ENCODE measurements at places on chromosomes 4 and X.

DNA sequence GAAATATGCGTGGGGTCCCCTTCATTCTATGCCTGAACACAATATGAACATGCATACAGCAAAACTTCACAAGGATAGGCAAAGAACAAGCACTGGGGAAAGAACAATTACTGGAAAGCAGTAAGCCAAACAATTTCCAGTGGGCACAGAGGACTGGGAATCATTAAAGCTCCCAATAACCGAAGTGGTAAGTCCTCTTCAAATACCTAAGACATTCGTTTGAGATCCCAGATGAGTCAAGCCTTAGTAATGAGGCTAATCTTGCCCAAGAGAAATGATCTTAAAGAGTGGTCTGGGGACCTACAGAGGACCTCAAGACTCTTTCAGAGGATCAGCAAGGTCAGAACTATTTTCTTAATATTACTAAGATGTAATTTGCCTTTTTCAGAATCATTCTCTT is 28.6 kb downstream of the ANAPC10 start:
- no peak for DNase-seq

GRCh38 chr4:141248029-141248428 is 27.3 kb downstream of the ZNF330 start:
- DNase-seq, result no peak

DNA sequence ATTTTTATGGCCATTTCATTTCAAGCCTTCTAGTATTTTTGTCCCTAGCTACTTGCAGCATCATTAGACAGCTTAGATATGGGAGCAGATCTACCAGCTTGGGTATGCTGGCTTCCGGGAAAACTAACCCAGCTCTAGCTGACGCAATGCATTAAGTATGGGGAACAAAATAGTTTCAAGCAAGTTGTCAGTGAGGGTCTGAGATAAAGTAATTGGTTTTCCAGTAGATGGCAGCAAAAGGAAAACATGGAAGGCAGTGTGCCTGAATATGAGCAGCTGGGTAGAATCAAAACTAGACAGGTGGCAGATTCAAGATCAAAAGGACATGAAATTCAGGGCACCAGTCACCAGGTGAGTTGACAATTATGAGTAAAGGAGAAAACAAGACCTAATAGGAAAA is 340.9 kb upstream of the CTSO start:
- no peak for DNase-seq

- DNase-seq, result no peak
Measured at GRCh38 chr4:128930051-128930450, 120.6 kb downstream of the JADE1 start.

GRCh38 chr4:70935038-70935695 is 33.0 kb downstream of the MOB1B start:
- DNase-seq, result no peak

DNA sequence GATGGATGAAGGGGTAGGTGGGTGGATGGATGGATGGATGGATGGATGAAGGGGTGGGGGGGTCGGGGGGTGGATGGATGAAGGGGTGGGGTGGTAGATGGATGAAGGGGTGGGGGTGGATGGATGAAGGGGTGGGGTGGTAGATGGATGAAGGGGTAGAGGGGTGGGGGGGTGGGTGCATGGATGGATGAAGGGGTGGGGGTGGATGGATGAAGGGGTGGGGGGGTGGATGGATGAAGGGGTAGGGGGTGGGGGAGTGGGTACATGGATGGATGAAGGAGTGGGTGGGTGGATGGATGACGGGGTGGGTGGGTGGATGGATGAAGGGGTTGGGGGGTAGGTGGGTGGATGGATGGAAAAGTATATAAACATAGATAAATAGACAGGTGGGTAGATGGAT is 74.2 kb downstream of the PRKX start:
- DNase-seq, result no peak

DNA sequence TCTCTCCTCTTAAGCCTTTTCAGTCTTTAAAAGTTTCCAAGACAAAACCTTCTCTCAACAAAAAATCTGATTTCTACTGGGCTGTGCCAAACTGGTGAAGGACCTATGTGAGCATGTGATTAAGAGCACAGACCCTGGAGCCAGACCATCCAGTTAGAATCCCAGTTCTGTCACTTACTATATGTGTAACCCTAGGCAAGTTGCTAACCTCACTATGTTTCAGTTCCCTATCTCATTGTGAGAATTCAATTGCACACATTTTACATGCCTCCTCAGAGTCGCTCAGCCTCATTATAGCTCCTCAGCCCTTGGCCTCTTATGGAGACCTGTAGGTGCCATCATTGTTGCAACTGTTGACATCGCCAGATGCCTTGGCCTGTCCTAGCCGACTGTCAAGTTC is 54.1 kb upstream of the VEGFD start:
- no peak for DNase-seq

DNA sequence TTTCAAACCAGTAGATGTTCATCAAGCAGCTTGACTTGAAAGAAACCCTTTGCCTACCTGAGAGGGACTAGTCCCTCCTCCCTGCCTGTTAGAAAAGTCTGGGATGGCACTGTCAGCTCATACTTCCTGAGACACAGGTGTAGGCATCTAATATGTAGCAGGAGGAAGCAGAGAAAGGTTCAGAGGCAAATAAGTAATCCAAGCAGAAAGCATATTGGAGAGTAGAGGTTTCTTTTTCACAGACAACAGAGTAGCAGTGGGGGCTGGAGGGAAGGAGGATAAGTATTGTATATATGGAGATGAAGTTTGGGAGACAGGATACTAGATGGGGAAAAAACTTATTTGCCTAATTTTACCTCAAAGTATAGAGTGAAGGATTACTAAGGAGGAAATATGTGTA is 81.5 kb downstream of the FNIP2 start:
- no peak for DNase-seq

GRCh38 chr4:124862261-124862660 is 149.7 kb upstream of the ANKRD50 start:
- DNase-seq, result no peak

DNA sequence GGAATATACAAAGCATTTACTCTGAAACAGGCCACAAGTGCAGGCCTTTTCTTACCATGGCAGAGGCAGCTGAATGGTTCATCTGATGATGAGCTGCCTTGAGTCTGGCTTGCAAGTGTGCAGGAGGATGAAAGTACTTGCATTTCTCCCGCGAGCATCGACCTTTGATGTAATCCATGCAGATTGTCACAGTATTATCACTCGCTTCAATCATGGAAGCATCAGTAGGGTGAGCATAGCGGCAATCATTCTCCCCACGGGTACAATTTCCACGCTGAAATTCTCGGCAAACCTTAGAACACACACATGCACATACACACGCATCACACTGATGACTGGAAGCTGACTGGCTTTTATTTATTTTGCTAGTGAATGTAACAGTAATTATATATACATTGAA is 98.0 kb downstream of the MBNL3 start:
- no peak for DNase-seq

GRCh38 chr4:69563424-69563823 is 67.7 kb upstream of the UGT2B4 start:
- no peak for DNase-seq

DNA sequence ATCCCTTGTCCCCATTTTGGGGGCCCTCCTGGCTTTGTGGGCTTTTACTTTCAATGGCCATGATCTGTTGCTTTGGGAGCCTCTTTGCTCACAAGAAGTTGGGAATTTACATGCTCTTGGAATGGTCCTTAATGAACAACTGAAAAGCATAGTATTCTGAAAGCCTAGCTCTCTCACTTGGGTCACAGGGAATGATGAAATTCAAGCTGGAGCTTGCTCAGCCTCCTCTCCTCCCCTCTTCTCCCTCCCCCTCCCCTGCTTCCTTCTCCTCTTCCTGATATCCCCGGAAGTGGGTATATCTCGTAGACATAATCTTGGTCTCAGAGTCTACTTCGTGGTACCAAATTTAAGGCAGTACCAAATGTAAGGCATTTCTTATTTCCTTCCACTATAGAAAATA is 400.6 kb upstream of the NR3C2 start:
- no peak for DNase-seq

DNA sequence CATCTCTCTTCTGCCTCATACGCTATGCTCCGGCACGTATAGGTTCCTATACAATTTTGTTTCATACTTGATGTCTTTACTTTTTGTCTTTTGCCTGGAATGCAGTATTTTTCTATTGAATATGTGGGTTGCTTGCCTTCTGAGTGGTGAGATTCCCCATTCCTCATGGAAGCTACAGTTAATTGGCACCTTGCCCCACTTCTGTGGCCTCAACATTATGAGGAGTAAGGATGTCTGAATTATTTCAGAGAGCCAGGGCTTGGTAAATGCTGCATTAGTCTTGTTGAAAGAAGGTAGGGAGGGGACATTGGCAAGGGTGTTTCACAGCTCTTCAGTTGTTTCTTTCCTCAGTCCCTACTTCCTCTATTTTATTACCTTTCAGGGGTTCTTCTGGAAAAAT is 23.0 kb downstream of the CDKL5 start:
- no peak for DNase-seq

DNA sequence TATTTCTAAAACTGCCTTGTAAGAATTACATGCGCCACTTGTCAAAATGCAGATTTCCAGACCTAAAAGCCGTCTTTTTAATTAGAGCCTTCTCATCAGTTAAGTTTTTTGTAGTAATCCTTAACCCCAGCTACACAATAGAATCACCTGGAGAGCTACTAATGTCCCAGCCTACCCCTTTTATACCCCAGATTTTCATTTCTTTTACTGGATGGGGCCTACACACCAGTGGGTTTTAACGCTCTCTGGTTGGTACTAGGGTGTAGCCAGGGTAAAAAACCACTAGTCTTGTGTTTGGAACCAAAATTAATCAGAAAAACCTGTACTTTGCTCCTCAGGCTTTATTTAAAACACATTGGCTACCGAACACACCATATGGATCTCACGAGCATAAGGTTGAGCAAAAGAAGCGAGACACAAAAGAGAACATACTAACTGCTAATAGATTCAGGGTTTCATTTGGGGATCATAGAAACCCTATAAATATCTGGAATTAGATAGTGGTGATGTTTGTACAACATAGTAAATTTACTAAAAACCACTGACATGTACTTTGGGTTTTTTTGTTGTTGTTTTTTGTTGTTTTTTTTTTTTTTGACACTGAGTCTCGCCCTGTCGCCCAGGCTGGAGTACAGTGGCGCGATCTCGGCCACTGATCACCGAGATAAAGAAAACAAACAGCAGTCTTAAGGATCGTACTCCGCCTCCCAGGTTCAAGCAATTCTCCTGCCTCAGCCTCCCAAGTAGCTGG is 30.6 kb downstream of the BBS12 start:
- DNase-seq, result no peak

- DNase-seq, result no peak
Measured at GRCh38 chr4:121226362-121226761, 62.2 kb upstream of the TNIP3 start.

- DNase-seq, result no peak
Measured at GRCh38 chr4:610411-611261, 14.7 kb upstream of the PDE6B start.

GRCh38 chrX:67523932-67524331 is 19.9 kb upstream of the AR start:
- DNase-seq, result no peak

DNA sequence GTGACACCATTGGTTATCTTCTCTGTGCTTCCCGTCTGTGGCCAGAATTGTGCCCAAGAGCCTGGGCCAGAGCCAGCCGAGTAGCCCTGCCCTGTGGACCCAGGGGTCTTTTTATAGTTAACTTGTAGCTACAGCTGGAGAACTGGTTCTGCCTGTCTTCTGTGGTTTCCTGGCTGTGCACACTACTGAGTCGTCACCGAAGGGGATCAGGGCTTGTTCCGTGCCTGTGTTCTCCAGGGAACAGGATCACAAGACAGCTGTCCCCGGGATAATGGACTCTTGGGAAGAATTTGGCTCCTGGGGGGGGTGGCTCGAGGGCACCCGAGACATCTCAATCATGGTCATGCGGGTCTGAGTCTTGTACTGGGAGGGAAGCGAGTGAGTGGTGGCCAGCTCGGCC is 22.1 kb upstream of the OPN1LW start:
- no peak for DNase-seq

DNA sequence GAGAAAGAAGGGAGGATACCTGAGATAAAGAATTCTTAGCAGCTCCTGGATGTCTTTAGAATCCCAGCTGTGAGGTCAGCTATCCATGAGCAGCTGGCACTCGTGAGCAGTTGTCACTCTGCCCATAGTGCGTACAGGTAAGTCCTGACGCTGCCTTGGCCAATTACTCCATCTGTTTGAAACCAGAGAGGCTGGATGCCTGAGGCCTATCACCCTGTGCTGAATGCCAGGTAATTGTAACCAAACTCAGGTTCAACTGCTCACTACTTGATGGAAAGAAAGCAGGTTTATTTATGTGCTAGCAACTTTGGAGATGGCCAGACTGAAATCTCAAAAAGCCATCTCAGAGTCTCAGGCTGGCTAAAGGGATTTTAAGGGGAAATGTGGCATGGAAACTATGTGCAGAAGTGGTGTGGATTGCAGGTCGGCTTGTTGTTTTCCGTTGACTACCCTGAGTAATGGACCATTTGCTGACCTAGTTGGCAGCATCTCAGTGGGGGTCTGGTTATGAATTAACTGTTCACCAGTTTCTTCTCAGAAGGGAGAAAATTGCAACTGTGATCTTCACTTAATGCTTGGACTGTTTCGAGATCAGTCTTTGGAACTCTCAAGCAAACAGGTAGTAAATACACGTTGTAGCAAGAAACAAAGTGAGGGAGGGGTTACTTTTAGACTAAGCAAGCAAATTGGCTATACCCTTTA is 1614.0 kb upstream of the PCDH10 start:
- DNase-seq, result no peak

DNA sequence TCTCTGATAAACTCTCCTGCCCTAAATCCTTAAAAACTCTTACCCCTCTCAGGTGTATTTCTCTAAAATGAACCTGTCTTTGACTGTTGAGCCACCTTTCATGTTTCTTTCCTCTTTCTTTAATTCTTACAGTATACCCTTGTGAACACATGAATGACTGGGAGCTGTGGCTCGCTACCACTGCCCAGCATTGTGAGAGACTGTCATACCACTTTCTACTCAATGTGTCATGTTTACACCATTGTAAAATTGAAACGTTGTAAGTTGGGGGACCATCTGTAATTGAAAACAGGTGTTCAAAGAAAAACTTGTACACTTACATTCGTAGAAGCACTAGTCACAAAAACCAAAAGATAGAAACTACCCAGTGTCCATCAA is 66.9 kb downstream of the ZNF182 start:
- DNase-seq, result no peak

DNA sequence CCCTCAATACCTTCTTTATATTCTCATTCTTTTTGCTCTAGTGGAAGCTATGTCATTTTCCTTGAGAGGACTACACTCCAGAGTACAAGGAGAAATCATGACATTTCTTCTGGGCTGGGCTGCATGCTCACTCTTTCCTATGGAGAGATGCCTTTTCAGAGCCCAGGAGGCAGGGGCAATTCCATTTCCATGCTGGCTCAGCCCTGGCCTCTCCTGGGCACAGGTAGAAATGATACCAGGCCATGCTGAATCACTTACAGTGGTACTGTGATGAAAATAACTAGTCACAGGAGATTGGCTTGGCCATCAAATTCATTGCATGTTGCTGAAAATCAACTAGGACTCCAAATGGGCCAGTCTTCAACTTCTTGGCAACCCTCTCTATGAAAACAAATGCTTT is 34.0 kb upstream of the PPARGC1A start:
- DNase-seq, result no peak

Measured in CD4-positive, alpha-beta memory T cell (primary cell).